Osteoblast (primary cell): ENCODE measurements at places on chromosomes 6 and 20. TPM values are rescaled to one million over a fixed set of nuclear protein-coding genes. Genes with fewer than 3 reads are reported as not detected.

GSTA1 gene
- not detected in 2 replicates for total RNA-seq

DNA sequence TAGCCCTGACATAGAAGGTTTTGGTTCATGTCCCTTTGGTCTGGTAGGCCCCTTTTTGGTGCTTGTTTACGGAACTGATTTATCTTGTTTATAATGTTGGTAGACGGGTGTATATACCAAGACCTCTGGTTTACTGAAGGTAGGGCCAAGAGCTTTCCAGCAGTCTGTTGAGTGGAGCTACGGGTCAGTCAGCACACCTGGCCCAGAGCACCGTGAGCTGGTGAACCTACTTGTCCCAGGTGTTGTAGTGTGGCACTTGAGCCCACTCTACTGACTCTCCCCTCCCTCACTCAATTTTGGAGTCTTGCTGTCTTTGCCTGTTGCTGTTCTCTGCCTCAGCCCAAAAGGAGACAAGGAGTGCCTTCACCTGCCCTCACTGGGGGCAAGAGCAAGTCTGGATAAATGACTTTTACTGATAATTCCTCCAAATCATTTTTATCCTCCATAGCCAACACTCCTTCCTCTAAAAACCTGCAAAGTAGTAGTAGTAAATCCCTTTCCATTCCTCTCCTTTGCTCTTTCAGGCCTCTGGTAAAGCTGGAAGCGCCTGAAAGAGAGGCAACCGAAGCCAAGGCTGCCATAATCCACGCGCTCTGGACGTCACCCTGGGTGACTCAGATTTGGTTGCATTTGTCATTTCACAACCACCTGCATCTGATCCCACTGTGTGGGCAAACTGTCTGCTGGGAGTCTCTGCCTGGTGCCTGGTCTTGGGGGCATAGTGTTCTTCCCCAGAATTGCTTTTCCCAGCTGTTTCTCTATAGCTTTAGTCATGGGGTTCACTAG, 22.2 kb downstream of the RREB1 start:
- peak; percentile 92 for DNase-seq

DNA sequence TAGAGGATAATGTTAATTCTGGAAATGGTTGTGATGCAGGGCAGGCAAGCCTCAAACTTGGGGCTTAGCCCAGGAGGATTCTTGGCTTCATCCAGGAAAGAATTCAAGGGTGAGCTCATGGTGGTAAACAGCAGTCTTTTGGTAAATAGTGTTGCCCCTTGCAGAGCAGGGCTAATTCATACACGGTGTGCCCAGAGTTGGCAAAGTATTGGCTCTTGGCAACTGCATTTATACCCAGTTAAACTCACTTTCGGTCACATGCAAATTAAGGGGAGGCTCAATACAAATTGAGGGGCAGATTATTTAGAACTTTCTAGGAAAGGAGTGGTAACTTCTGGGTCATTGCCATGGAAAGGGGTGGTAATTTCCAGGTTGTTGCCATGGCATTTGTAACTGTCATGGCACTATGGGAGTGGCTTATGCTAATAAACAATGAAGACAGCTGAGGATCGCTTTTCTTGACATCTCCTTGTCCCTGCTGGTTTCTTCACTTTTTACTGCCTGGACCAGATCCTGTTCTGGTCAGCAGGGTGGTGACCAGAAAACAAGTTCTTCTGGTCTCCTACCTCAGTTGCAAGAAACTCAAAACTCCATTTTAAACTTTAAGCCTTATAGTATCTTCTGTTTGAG, 3.9 kb upstream of the OTOR start:
- no peak for DNase-seq

- no peak for DNase-seq
Observed at GRCh38 chr6:34132486-34133185, 13.3 kb downstream of the GRM4 start.

GRCh38 chr20:38471987-38472512, 593 bp upstream of the RALGAPB start:
- DNase-seq = no peak

GRCh38 chr20:45503403-45503802, 12.0 kb downstream of the SPINT3 start:
- no peak for DNase-seq

DNA sequence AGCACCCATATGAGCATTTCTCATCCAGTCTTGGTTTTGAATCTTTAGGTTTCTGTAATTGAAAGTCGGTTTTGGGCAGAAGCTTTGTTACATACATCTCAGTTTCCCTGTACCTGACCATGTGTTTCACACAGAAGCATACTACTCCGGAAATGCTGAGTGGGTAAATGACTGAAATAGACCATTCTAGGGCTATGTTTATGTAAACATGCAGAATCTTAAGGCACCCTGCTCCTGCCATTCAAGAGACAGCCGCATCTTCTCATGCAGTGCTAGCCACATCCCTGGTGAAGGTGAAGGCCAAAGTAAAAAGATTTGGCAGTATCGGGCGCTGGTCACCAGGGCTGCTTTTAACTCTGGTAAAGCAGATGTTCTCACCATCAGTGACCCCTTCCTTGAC, 171.3 kb downstream of the ISM1 start:
- DNase-seq = no peak

DNA sequence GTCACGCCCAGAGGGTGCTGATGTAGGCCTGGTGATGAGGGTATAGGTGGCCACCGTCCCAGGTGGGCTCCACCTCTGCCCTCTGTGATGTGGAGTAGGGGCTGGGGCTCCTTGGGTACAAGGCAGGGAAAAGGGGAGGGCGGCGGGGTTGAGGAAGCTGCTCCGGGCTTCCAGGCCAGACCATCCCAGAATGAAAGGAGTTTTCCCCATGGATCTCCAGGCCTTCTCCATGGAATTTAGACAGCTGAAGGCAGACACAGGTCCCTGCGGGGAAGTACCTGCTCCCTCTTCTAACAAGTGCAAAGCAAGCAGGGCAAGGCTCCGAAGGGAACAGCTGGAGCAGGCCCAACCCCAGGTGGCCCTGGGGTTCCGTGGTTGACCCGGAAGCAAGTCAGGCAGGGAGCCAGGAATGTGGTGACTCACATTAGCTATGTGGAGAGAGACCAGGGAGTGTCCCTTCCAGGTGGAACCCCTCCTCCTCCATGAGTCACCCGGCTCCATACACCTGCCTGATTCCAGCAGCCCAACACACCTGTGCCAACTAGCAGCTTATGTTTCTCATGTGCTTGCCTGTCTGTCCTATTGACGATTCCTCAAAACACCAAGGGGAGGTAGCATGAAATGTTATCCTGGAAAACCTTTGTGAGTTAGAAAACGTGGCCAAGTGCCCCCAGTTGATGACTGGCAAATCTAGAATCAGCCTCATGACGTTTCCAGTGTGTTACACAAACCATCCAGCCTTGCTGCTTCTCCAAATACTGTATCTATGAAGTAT, 59.7 kb upstream of the SNX9 start:
- no peak for DNase-seq

GRCh38 chr6:134768931-134769330, 181.0 kb downstream of the ALDH8A1 start:
- DNase-seq = no peak

DNA sequence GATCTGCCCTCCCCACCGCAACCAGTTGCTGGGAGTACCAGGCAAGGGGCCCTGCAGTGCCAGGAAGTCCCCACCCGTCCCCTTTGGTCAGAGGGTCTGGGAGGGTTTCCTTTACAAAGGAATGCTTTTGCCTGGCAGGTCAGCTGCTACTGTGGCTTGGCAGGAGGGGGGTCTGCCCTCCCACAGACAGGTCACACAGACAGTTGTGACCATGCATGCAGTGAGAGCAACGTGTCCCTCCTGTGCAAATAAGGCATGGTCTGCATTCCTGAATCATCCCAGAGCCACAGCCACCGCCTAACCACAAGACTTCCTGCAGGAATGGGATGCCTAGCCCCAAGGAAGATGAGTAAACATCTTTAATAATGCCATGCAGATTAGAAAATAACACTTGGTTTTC, 439 bp upstream of the F13A1 start:
- DNase-seq = no peak

- no peak for DNase-seq
Observed at GRCh38 chr6:162825597-162825996, 97.8 kb downstream of the PACRG start.

TBC1D22B gene
- 6.9 and 7.7 TPM in 2 replicates for total RNA-seq

DNA sequence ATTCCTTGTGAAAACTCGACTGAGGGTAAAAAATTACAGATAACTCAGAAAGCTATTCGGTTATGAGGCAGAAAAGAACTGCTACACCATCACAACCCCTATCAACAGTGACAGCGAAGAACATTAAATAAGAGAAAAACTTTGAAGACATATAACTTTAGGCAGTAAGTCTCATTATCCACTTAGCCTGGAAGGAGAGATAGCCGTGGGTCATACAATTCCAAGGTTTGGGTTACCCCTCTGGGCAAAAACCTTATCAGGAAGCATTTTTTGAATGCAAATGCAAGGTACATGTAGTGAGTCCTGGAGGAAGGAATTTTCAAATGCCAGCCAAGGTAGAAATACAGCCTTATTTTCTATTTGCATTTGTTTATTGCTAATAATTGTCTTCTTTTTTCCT, 129.8 kb downstream of the FLRT3 start:
- DNase-seq = no peak

ULBP3 gene
- 11.2 and 12.7 TPM in 2 replicates for total RNA-seq

- DNase-seq = no peak
Observed at GRCh38 chr6:51398064-51398705, 579.5 kb downstream of the TFAP2B start.

GINM1 gene
- 75.3 and 82.8 TPM in 2 replicates for total RNA-seq

GRCh38 chr6:156698239-156699016, 78.8 kb upstream of the ARID1B start:
- DNase-seq = no peak

GRCh38 chr6:110097443-110097842, 82.0 kb downstream of the WASF1 start:
- no peak for DNase-seq

GRCh38 chr6:20790032-20790791, 256.0 kb downstream of the CDKAL1 start:
- no peak for DNase-seq

HLA-DOA gene
- total RNA-seq = under 0.01 and 2.4 TPM in 2 replicates

GRCh38 chr6:139648430-139649000, 274.1 kb upstream of the CITED2 start:
- DNase-seq = no peak

CRIP3 gene
- total RNA-seq = 0.59 TPM in 1 of 2 replicates, not detected in the other

LAMP5 gene
- under 0.01 and 0.29 TPM in 2 replicates for total RNA-seq

GRCh38 chr6:142071981-142072380, 60.7 kb upstream of the GJE1 start:
- DNase-seq = no peak

- DNase-seq = no peak
Observed at GRCh38 chr6:81612136-81612535, 140.3 kb downstream of the TENT5A start.

DNA sequence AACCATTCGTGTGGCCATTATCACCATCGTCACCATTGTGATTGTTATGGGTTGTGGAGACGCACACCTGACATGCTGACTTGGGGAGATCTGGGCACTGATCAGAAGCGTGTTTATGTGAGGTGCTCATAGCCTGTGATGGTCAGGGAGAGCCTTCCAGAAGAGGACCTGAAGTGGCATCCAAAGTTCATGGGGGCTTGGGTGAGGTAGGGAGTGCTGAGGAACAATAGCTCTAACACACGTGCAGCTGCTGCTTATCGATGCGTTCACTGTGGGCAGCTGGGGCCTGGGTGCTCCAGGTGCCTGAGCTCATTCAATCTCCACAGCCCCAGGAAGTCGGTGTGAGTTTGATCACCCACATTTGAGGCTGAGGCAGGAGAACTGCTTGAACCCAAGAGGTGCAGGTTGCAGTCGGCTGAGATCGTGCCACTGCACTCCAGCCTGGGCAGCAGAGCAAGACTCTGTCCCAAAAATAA, 227.3 kb downstream of the PREX1 start:
- peak; percentile 45 for DNase-seq

C6orf141 gene
- not detected in 2 replicates for total RNA-seq

GRCh38 chr20:38123021-38123587, 42.0 kb downstream of the TGM2 start:
- no peak for DNase-seq

DNA sequence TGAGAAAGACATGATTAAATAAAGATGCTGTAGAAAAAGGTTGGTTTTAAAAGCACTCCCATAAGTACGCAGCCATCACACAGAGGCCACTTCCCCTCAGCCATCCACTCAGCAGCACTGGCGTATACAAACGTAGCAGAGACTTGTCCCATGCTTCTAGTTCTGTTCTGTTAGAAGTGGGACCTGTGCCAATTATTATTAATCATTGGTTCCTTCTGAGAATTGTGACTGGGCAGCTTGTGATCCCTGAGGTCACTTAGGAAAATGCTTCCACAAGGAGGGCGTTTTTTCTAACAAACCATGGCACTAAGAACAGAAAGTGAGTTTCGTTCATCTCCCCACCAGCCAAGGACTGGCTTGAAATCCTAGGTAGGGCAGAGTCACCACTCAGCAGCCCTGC, 53.9 kb downstream of the FAM120B start:
- no peak for DNase-seq

DNA sequence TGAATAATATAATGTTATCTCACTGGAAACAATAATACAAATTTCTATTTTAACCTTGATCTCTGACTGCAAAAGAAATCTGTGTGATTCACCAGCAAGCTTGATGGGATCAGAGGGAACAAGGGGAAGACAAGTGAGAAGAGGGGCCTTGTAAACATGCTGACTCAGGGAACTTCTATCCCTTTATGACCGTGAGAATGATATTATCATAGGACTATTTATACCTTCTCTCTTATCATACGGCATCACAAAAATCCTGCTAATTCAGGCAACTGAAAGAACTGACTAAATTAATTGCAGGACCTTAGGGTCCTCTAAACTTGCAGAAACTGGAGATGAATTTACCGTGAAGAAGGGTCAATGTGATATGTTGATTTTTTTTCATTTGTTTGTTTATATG, 173.3 kb downstream of the PTPRK start:
- no peak for DNase-seq

MTCH1 gene
- total RNA-seq = 183 and 185 TPM in 2 replicates

DNA sequence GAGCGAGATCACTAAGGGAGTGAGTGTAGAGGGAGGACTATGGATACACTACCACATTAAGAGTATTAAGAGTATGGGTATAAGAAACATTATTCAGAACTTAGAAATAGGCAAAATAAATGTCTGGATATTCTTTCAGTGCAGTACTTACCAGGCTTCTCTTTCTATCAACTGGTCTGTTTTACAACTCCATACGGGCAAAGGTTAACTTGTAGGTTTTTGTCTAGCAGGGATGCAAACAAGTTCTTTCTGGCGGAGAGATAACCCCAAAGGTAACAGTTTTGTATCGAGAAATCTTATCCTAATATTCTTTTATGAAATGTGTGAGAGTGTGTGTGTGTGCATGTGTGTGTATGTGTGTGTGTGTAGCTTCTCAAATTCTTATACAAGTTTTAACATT, 186.2 kb downstream of the ARHGAP18 start:
- no peak for DNase-seq

- peak; percentile 76 for DNase-seq
Observed at GRCh38 chr6:18585032-18585573, 198.0 kb downstream of the RNF144B start.

DNA sequence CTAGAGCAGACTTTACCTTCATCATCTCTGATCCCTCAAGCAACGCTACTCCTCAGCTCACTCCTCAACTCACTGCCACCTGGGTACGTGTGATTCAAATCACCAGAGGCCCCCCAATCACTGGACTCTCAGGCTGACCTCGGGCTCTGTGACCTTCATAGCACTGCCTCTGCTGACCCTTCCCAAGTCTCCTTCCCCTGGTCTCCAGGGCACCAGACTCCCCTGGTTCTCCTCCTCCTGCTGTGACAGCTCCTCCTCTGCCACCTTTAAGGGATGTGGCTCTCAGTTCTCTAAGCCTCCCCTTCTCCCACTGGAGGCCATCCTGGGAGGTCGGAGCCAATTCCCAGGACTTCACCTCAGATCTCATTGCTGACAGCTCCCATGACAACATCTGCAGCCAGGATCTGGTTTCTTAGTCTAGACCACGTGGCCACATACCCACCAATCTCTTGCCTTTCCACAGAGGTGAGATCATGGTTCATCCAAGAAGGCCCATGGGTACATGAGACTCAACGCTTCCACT, 90.4 kb downstream of the NFATC2 start:
- DNase-seq = no peak
